ENCODE measurements at places on chromosomes 13 and 19.

GRCh38 chr13:47932950-47933923 lies 67.8 kb downstream of the SUCLA2 start:
- peak; percentile 26 for DNase-seq

DNA sequence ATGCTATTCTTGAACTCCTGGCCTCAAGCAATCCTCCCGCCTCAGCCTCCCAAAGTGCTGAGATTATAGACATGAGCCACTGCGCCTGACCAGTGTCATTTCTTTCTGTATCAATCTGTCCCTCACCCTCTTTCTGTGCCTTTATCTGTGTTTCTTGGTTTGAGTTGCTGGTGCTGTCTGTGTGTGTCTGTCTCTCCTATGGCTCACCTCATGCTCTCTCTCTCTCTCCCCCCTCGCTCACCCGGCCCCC lies 9.9 kb downstream of the IRF2BP1 start:
- DNase-seq = no peak

DNA sequence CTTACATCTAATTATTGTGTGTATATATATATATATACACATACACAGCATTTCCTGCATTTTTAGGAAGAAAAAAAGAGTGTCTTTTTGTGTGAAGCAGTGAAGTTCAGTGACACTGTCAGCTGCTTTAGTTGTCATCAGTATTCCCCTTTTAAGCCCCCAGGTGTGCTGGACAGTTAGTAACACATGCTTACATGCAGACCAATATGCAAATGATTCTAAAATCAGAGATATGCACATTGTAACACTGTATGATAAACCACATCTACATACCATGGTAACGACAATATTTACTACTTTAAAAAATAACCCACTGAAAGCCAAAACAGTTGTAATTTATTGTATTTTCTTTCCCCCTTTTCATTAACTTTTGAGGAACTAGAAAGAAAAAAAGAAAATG lies 16.8 kb downstream of the LHFPL6 start:
- DNase-seq = no peak

DNA sequence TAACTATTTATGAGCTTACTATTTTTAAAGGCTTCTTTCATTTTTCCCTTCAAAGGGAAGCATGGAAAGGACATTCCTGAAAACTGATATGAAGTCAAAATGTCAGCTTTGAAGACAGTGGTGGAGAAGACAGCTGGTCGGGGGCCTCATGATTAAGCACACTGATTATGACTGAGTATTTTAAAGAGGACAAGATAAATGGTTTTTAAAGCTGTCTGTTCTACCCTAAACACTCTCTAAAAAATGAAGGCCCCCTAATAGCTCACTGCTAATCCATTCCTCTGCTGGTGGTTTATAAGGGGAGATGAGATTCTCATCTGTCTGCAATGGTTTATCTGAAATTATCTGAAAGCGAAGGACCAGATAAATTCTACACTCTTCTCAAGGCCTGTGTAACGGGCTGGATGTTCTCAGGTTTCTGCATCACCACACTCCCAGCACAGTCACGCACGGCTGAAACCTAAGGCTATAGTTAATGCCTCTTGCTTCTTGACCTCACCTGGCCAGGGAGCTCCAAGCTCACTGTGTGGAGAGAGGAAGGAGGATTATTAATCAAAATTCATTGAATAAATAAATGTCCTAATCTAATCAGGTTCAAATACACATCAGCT lies 86.9 kb upstream of the DOCK9 start:
- no peak for DNase-seq

DNA sequence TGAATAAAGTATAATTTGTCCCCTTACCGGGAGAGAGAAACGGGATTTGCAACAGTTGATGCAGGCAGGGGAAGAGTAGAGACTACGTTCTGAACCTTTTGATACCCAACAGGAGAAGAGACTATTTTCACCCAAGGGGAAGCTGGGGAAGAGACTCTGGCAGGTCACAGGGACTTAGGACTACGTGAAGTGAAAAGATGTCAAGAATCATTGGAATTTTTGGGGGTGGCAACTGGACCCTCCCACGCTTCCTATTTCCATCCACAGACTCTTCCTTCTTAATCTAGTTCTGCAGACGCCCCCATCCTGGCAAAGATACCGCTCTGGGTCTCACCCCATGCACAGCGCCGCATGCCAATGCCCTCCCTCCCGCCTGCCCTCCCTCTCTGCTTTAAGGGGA lies 13.8 kb downstream of the CABP5 start:
- no peak for DNase-seq

DNA sequence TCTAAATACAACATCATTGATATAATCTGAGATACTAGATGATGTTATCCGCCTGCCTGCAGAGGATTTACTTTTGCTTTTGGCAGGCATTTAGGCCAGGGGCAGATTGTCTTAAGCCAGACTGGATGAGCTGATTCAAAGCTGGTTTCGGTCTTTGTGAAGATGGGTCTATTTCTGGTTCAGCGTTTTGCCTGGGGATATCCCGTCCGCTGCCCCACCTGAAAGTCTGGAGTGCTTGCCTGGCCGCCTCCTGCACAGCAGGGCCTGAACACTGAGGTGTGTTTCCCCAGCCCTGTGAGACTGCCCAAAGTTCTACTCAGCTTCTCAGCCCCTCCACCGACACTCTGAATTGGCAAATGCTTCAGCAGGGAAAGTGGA lies 149.7 kb downstream of the KATNAL1 start:
- DNase-seq = no peak

- no peak for DNase-seq
Observed at GRCh38 chr19:19653597-19654147, 9.8 kb downstream of the ATP13A1 start.

- no peak for DNase-seq
Observed at GRCh38 chr13:106415442-106415841, 120.0 kb downstream of the EFNB2 start.

- no peak for DNase-seq
Observed at GRCh38 chr13:105445796-105446195, 1089.7 kb downstream of the EFNB2 start.

GRCh38 chr13:109427148-109427547 lies 359.2 kb downstream of the IRS2 start:
- DNase-seq = peak; percentile 54

DNA sequence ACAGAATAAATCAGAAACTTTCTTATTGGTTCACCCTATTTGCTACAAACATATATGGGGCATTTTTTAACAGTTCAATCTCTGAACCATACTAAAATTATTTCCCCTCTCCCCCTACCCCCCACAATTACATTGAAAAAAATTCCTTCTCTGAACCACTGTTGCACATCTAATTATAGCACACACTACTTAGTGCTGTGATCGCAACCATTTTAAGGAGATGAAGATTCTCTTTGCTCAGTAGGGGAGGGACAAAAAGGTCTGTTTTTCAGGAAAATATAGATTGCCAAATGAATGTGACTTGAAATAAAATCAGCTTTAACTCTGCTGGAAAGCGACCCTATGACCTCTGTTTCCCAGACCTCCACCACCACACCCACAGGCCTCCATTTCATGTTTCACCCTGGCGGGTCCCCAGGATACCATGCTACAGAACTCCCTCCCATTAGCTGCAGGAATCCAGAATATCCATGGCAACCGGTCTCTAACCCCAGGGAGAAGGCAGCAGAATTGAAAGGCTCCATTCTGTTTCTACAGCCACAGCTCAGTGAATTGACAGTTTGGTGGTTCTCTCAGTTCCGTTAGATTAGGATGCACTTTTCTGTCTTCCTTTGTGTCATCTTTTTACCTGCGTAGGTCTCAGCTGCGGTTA lies 286.3 kb downstream of the TBC1D4 start:
- DNase-seq = no peak
